CD4-positive, CD25-positive, alpha-beta regulatory T cell (primary cell): ENCODE measurements at places on chromosomes 6 and 20.
A peak's percentile ranks its signal among the peaks of the same experiment; 100 is the strongest.

DNA sequence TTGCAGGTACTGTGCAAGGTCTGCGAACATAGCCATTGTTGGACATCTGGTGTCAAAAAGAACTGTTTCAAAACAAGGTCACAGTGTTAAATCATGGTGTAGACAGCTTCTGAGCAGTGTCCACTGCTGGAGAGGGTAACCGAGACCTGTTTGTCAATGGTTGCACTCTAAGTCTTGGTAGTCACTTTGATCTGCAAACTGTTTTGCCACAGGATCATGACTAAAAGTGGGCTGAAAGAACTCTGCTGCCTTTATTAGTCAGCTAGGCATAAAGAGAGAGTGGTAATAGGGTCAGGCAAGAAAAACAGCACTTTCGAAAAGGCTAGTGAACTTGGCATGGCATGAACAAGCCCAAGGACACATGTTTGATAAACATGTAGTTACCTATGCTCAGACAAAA, 552.3 kb upstream of the CITED2 start:
- DNase-seq = no peak

DNA sequence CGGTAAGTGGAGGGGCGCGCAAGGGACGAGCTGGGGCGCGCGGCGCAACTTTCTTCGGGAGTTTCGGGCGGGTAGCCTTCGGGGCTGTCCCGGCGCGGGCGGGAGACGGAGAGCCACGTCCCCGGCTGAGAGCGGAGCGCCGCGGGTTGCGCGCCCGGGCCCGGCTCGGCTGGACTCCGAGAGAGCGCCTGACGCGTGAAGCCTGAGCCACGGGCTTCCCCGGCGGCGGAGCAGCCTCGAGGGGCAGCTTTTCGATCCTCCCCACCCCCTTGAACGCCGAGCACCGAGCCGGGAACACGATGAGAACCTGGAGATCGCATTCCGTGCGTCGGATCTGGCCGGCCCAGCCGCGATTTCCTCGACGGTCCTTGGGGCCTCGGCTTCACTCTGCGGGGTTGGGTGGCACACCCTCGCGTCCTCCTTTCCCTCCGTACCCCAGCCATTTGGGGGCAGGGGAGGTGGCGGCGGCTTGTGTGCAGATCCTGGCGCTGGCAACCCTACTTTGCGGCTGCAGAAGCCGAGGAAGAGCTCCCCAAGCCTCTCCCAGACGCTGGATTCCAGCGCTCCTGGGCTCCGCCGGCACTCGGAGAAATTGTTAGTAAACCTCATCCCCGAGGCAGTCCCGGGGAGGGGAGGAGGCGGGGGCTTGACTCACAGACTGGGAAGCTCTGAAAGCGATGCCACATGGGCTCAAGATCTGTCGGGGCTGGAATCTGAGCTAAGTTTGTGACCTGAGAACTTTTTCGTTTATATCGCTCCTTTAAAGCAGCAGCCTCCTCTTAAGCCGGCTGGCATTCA, 572 bp downstream of the DSE start:
- DNase-seq = peak; percentile 10

DNA sequence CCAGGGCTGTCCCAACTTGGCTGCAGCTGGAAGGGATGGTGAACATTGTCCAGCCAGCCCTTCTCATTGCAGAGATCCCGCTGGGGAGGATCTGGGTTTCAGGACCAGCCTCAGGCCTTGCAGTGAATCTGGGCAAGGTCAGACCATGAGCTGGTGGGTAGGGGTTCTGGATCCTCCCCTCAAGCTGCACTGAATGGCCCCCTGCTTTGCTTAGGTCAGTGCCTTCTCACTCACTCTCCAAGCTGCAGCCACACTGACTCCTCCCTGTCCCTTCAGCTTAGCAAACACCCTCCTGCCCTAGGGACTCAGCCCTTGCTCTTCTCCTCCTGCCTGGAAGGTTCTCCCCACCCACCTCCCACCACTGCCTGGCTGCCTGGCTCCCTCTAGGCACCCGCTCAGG, 95.3 kb upstream of the KCNG1 start:
- no peak for DNase-seq

DNA sequence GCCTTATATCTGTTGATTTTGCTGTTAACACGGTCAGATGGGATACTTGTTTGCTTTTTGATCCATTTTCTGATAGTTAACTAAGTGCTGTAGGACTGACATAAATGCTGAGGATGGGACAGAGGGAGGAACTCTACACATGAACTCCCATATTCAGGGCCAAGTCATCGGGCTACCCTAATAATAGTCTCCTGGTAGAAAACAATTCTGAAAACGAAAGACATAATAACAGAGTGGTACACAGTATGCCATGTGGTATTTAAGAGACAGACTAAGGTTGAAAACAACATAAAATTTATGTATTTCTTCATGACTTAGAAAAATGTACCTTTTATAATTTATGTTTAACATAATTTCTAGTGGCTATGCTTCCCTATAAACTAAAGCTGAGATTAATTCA, 12.0 kb downstream of the ID4 start:
- no peak for DNase-seq

DNA sequence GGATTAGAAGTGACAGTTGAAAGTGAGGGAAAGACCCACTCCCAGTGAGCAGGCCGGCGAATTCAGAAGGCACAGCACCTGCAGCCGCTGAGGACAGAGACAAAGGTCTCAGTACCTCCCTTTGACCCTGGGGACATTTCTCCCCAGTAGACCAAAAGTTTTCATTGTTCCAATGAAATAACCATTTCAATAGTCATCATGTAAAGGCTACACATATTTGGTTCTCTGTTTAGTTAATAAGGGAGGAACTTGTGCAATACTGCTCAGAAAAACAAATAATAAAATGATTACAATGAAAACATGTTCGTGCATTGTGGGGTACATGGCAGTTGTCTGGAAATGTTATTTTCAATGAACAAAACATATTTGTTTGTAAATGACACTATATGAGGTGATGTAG, 52.5 kb downstream of the EDN1 start:
- no peak for DNase-seq

DNA sequence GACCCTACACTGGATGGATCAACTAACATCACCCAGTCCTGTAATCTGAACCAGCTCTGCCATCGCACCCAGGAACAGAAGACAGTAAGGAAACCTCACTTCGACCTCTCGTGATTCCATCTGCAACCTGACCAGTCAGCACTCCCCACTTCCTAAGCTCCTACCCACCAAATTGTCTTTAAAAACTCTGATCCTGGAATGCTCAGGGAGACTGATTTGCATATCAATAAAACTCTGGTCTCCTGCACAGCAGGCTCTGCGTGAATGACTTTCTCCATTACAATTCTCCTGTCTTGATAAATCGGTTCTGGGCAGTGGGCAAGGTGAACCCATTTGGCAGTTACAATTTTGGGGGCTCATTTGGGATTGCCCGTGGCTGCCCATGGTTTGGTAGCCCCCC, 18.3 kb upstream of the AGPAT4 start:
- DNase-seq = no peak

- no peak for DNase-seq
These were observed 212.6 kb downstream of the BCAS1 start for GRCh38 chr20:53857723-53858236.

DNA sequence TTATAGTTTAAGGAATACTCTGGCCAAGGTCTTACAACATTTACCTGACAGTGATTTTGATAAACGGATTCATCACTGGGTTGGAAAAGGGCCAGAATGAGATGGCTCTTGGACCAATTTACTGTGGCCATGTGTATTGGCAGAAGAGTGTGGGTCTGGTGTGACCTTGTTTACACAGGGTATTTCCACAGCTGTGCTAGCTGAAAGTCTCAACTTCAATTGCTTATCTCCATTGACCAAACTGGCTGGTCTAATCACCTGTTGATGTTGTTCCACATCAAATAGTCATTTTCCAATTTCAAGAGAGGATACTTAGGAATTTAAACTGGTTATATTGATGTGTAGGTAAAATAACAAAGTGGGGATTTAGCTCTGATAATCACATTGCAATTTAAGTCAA, 501.6 kb upstream of the MAP3K7 start:
- DNase-seq = no peak

GRCh38 chr6:127539272-127539671, 20.1 kb upstream of the MTCL3 start:
- DNase-seq = no peak
